ENCODE measurements at places on chromosomes 11 and 22. TPM values are rescaled to one million over a fixed set of nuclear protein-coding genes. Genes with fewer than 3 reads are reported as not detected.
A peak's percentile ranks its signal among the peaks of the same experiment; 100 is the strongest.

DNA sequence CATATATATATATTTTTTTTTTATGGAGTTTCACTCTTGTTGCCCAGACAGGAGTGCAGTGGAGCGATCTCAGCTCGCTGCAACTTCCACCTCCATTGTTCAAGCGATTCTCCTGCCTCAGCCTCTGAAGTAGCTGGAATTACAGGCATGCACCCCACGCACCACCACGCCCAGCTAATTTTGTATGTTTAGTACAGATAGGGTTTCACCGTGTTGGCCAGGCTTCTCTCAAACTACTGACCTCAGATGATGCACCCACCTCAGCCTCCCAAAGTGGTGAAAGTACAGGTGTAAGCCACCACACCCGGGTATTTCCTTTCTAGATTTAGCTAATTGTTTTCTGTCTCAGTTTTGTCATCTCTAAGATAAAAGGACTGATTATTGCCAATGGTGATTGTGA lies 821.1 kb downstream of the CNTN5 start:
- DNase-seq = no peak

The C11orf87 gene
- total RNA-seq = not detected

DNA sequence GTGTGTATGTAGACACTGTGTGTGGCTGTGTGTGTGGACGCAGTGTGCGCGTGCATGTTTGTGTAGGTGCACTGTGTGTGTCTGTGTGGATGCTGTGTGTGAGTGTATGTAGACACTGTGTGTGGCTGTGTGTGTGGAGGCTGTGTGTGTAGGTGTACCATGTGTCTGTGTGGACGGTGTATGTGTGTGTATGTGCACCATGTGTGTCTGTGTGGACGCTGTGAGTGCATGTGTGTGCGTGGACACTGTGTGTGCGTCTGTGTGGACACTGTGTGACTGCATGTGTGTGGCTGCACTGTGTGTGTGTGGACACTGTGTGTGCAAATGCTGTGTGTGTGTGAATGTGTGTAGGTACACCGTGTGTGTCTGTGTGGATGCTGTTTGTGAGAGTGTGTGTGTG lies 10.3 kb downstream of the TRPM5 start:
- peak; percentile 41 for DNase-seq

DNA sequence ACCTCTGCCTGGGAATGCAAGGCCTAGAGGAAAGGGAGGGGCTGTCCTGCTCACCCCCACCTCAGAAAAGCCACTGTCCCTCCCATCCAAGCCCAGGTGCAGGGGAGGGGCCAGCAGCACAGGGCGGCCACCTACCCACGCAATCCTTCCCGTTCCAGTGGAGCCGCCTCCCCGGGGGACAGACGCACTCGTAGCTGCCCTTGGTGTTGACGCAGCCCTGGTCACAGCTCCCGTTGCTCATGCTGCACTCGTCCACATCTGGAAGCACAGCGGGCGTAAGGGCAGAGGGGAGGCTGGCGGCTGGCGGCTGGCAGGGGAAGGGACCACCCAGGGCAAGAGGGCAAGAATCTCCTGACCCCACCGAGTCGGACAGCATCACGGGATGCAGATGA lies 40.3 kb upstream of the TTLL12 start:
- DNase-seq = no peak

The SLC22A25 gene
- not detected for total RNA-seq
